ENCODE measurements at places on chromosomes 13 and 19.

DNA sequence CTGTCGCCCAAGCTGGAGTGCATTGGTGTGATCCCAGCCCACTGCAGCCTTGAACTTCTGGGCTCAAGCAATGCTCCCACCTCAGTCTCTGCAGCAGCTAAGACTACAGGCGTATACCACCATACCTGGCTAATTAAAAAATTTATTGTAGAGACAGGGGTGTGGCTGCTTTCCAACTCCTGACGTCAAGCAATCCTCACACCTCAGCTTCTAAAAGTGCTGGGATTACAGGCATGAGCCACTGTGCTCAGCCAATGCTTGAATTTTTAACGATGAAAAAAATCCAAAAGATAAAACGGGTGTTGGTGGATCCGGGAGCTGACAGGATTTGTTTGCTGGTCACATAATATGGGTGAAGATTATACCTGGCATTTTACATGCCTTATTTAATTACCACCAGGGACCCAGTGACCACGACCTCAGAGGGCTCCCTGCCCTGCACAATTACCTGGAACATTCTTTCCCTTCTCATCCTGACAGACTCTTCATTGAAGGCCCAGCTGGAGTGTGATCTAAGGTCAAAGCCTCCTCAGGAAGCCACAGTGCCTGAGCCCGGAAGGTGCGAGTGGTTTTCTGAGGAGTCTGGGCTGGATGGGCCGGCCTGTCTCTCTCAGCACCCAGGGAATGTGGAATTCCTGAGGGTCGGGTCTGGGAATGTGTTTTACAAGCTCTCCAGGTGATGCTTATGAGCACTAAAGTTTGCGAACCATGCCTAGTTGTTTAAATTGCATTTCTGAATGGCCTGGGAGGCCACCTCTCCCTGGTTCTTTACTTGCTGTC, 193.3 kb downstream of the USP12 start:
- DNase-seq, result no peak

DNA sequence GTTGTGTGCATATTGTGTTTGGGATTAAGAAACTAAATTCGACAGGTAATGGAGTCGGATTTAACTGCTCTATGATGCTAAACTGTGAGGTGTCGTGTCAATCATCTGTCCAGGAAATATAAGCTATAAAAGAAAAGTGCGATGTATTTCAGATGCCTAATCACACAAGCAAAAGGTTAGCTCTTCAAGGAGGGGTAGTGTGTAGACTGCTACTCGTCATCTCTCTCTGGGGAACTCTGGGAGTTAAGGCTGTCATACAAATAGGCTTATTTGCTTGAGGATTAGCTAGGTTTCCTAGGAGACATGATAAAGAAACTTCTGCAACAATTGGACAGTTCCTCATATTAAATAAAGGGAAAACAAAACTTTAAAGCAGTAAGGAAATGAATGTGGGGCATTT, 462.1 kb downstream of the OLFM4 start:
- no peak for DNase-seq

GRCh38 chr13:81986308-81986707, 1645.4 kb upstream of the SPRY2 start:
- no peak for DNase-seq

DNA sequence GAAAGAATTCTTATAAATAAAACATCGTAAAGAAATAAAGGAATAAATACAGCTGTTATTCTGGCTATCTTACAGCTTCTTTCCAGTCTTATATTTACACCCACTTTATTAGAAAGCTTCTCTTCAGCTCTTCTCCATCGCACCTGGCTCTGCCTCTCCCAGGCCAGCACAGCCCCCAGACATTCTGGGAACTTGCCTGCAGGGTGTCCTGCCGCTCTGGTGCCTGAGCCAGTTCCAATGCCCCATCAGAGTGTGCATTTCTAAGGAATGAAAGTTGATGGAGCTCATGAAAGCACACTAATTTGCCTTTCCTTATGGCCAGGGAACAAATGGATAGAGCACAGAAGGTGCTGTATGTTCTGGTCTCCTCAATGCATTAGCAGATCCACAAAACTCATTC, 68.7 kb downstream of the MIPEP start:
- no peak for DNase-seq

DNA sequence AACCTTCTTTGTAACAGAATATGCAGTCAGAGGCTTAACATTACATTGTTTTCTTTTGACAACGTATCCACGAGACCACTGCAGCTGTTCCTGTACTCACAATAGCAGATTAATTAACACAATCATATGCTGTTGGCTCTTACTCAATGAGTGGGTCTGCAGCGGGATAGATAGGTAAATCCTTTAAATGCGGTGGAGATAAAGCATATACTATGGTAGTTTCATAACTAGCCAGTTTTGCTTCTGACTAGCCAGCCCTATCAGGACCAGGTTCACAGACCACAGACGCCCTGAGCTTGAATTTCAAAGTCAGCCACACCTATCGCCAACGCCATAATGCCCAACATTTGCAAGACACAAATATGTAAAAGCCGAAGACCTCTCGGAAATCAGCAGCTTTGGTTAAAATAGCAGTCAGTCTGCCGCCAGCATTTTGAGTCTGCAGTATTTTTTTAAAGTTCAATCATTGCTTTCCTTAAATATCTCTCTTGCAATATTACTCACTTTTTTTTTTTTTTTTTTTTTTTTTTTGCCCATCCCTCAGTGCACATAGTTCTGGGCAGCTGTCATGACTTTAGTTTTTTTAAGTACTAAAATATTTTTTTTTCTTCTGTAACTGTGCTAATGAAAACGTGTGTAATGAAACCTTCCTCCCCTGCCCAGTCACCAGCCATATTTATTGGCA, 120.5 kb downstream of the ZNF536 start:
- DNase-seq, result no peak

- peak; percentile 34 for DNase-seq
These were observed 9.5 kb downstream of the POU4F1 start for GRCh38 chr13:78593652-78594455.

DNA sequence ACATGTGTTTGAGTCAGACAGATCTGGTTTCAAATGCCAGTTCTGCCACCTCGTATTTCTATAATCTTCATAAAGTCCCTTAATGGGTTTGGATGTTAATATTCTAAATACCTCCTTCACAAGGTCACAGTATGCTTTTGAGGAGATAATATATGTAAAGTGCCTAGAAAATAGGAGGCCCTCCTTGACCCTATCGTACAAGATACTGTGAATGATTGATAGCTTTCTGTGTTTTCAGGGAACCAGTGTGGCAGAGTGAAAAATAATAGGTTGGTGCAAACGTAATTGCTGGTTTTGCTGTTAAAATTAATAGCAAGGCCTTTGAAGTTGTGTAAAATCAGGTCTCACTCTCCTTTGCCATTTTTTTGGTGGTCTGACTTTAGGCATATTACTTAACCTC, 77.5 kb upstream of the SCEL start:
- DNase-seq, result no peak

DNA sequence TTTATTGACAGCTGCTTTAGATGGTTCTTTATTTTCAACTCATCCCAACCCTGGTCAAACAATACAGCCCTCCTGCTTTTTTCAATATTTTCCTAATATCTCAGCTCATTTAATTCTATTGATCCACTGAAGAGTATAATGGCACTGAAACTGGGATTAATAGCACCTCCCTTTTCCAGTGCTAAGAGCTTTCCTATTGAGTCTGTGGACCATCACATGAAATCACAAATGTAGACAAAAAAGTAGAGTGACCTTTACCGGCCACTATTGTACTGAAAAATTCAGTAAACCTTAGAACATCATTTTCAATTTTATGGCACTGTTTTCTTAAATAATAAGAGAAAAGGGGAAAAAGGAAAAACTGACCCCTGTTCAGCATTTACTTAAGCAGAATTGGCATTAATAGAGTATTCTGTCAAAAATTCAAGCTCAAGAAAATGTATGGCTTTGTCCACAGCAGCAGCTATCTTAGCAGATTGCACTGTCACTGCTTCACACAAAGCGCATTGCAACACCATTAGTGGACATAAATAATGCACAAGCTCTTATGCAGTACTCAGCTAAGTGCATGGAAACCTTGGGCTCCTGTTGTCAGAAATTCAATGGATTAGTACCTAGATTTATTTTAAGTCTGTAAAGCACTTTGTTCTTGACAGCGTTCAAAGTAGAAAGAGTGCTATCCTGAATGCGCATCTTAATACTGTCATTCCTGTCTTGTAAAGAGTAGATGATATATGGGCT, 851.0 kb upstream of the KLHL1 start:
- DNase-seq, result no peak

DNA sequence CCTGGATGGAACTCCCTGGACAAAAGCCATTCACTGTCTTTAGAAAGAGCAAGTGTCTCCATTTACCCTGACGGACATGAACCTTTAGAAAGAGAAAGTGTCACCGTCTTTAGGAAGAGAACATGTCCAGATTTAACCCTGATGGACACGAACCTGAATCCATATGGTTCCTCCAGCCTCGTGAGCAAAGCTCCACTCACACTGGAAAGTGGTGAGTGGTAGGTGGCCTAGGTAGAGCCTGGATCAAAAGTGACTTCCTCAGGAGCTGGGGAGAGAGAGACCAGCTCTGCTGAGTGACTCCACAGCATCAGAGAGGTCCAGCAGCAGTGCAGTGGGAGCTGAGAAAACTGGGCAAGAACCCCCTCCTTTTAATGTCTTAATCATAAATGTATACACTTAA, 59.8 kb upstream of the IRS2 start:
- no peak for DNase-seq

DNA sequence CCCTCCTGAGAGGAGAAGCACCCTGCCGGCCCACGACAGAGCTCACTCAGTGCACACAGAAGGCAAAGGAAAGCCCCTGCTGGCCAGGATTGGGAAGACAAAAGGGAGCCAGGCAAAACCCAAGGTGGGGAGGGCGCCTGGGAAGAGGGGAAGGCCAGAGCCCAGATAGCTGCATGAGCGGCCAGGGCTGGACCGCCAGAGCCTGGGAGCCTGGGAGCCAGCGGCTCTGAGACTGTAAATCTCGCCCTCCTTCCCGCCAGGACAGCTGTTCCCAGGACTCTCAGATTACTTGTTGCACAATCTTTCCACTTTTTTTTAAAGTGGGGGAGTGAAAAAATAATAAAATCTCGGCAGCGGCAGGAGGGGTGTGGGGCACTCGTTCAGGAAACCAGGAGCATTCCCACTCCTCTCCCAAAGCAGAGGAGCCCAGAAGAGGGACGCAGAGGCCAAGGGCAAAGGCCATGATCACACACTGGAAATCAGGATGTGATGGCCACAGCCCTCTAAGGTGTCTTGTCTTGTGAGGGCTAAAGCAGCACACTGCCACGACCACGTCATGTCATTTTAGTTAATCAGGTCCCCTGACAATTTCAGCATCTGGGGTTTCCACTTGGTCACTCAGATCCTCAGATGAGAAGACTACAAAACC, 19.6 kb upstream of the EPHX3 start:
- no peak for DNase-seq

- DNase-seq, result no peak
These were observed 1.3 kb downstream of the FCGRT start for GRCh38 chr19:49513746-49514118.

GRCh38 chr19:1408300-1409203, 1.2 kb downstream of the DAZAP1 start:
- DNase-seq, result peak; percentile 68

DNA sequence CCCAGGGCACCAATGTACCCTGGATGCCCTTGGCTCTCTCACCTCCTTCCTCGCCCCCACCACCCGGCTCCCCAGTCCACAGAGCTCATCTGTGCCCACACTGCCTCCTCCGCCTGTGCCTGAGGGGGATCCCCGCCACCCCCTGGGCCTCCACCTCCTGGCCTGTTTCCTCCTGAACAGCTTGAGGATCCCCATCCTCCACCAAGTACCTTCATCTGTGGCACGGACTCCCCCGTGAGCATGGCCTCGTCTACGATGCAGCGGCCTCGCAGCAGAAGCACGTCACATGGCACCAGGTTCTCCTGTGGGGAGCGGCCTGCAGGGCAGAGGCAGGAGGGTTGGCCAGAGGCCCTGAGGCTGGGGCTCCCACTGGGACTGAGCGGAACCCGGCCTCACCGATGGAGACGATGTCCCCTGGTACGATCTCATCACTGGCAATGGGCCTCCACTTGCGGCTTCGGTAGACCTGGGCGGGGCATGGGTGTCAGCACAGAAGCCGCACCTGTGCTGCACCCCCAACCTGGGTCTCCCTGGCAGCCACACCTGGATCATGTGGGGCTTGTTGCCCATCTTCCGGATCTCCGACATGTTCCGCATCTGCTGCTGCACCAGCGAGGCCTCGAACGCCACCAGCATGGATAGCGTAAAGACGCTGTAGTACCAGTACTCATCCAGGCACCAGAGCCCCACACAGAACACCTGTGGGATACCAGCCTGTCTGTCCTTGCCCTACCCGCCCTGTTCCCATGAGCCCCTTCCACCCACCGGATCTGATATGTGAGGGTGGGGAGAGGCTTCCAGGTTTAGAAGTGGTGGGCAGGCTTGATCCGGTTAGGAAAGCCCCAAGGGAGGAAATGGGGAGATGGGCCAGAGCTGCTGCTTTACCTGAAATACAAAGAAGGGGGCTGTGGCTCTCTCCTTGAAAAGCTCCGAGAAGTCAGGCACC, 6.8 kb downstream of the ATP13A1 start:
- peak; percentile 6 for DNase-seq

DNA sequence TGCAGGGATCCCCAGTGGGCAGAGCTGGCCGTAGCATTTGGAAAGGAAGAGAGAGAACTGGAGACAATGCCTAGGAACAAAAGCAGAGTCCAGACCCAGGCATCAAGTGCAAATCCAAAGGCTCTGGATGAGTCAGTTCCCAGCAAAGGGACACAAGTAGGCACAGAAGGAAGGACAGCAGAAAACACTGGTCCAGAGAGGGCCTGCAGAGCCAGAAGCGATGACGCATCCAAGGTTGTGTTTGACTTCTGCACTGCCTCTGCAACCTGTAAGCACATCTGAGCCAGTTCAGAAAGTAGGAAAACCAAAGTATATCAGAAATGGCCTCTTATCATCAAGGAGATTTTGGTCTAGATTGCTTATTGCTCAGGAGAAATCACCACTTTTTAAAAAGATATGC, 604.5 kb downstream of the FGF9 start:
- no peak for DNase-seq

DNA sequence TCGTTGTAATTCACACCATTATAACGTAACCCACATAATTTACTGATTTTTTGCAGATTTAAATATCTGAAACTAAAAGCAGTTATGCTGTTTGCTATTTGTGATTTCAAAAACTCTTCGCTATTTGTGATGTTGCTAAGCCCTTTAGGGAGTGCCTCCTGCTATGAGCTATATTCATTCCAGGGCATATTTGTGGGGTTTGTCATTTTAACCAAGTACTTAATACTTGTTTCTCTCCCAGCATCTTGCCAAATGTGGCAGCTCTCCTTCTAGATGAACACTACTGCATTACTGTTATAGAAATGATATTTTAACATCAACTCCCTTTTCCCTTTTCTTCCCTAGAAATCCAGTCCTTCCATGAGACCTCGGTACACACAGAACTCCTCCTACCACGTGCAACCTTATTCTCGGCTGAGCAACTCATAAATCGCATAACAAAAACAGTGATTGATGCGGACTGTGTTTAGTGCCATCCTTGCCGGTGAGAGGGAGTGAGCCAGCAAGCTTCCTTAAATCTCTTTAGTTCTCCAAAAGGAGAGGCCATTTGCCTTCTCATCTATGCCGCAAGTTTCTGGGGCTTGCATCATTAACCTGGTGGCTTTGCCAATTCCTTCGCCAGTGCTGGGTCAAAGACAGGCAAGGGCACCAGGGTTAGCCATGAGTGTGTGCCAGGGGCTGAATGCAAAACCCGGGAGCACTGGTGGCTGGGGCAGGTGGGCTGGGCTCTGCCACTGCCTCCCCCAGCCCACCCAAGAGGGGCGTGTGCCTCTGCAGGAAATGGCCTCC, 33.4 kb downstream of the RFX2 start:
- DNase-seq, result no peak
